ENCODE measurements at places on chromosomes 16 and 17. TPM values are rescaled to one million over a fixed set of nuclear protein-coding genes. Genes with fewer than 3 reads are reported as not detected.

- DNase-seq = peak; percentile 65
Measured at GRCh38 chr16:51326131-51326856, 175.2 kb upstream of the SALL1 start.

CSF3 gene
- not detected for total RNA-seq

DNA sequence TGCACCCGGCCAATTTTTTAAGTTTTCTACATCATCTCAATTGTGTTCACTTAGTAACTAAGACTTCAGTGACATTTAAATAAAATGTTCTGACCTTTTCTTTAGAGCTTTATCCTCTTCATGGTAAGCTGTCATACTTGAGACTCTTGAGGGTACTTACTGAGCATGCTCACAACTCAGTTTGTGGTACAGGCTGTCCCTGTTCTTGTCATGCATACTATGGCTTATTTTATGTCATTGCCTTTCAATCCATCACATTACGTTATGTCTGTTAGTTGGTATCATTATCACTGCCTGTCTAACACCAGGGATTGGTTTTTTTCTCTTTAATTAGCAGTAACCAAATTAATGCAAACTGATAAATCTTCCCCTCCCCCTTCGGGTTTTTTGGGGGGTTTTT is 41.9 kb upstream of the RHBDL3 start:
- DNase-seq = no peak

DNA sequence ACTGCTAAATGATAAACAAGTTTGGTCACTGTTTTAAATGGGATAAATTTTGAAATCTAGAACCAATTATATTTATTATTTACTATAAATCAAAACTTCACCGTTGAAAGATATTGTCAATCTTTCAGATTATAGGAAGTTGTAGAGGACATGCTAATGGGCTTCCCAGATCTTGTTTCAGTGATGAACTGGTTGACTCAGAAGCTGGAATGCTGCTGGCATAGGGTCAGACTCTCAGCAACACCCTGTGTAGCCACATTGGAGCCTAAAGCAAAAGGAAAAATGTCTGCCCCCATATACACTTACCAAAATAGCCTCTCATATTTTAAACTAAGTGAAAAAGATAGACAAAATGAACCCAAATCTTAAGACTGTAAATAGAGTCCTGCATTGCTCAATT is 916.9 kb upstream of the SOX9 start:
- DNase-seq = peak; percentile 34

DNA sequence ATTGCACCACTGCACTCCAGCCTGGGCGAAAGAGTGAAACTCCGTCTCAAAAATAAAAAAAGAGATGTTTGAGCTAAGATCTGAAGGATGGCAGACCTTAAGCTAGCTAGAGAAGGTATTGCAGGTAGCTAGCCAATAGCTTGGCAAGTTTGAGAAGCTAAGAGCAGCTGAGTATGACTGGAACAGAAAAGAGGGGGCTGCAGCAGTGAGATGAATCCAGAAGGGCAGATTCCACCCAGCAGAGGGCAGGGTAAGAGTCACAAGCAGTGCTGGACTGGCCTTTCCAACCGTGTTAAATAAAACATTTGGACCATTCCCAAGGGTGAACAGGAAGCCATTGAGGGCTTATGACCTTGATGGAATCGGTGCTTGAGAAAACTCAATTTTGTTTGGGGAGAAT is 5.7 kb upstream of the PHAF1 start:
- DNase-seq = peak; percentile 50

CCL18 gene
- not detected for total RNA-seq

- peak; percentile 17 for DNase-seq
Measured at GRCh38 chr16:58628845-58629732, 537 bp downstream of the CNOT1 start.

All from HT1080 (cell line).